ENCODE measurements at places on chromosomes 12 and 14. TPM values are rescaled to one million over a fixed set of nuclear protein-coding genes. Genes with fewer than 3 reads are reported as not detected.

Gene KRT74
- not detected for total RNA-seq

Gene CLEC12A
- total RNA-seq = 0.60 TPM

Gene TAS2R42
- not detected for total RNA-seq

Gene ZDHHC22
- total RNA-seq = not detected

Gene TPPP2
- not detected for total RNA-seq

Gene PTPRO
- 1.5 TPM for total RNA-seq

Gene VRTN
- not detected for total RNA-seq

Gene RILPL2
- total RNA-seq = 8.9 TPM

Gene GLI1
- 0.30 TPM for total RNA-seq

Gene PTPRR
- total RNA-seq = not detected

Gene CLEC14A
- total RNA-seq = not detected

- no peak overlapping the region for H3K27ac ChIP-seq
- DNase-seq = no peak
- no peak overlapping the region for H3K4me3 ChIP-seq
- H3K27me3 ChIP-seq = no peaks in the 10 kb centered on the region
Observed at GRCh38 chr14:24964591-24964990, 85.4 kb downstream of the STXBP6 start.

DNA sequence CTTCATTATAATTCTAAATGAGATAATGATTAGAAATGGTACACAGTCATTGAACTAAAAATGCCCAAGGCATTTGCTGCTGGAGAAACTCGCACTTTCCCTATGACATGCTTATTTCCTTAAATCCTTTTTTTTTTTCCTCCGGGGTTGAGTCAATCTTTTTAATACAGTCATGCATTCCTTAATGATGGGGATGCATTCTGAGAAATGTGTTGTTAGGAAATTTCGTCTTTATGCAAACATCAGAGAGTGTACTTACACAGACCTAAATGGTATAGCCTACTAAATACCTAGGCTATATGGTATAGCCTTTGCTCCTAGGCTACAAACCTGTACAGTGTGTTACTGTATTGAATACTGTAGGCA lies 29.8 kb upstream of the DACT1 start:
- no peaks in the 10 kb centered on the region for H3K4me1 ChIP-seq
- H3K36me3 ChIP-seq = no peaks in the 10 kb centered on the region
- no peak overlapping the region for H3K4me3 ChIP-seq
- H3K27me3 ChIP-seq = peaks cover 4% of the 10 kb centered on the region
- no peak overlapping the region for H3K27ac ChIP-seq

- H3K4me1 ChIP-seq = no peaks in the 10 kb centered on the region
- peaks cover 11% of the 10 kb centered on the region for H3K36me3 ChIP-seq
- no peaks in the 10 kb centered on the region for H3K27me3 ChIP-seq
- H3K27ac ChIP-seq = no peak overlapping the region
Observed at GRCh38 chr12:45305907-45306306, 90.0 kb downstream of the ANO6 start.

- no peaks in the 10 kb centered on the region for H3K4me1 ChIP-seq
- H3K4me3 ChIP-seq = no peak overlapping the region
- DNase-seq = no peak
Observed at GRCh38 chr12:3154006-3154405, 76.8 kb downstream of the TSPAN9 start.

- H3K27me3 ChIP-seq = peaks cover 55% of the 10 kb centered on the region
- peaks cover 16% of the 10 kb centered on the region for H3K36me3 ChIP-seq
- peaks cover 47% of the 10 kb centered on the region for H3K4me1 ChIP-seq
- no peak within 1 kb of the TSS for H3K27ac ChIP-seq
- DNase-seq = peak; percentile 28
- H3K4me3 ChIP-seq = peak within 1 kb of the TSS; percentile 77
Observed at GRCh38 chr14:52267501-52268278, at the start of gene PTGDR. TSS of gene PTGDR (plus strand) at chr14:52267698. CDS start at chr14:52267815, 117 bp downstream.

DNA sequence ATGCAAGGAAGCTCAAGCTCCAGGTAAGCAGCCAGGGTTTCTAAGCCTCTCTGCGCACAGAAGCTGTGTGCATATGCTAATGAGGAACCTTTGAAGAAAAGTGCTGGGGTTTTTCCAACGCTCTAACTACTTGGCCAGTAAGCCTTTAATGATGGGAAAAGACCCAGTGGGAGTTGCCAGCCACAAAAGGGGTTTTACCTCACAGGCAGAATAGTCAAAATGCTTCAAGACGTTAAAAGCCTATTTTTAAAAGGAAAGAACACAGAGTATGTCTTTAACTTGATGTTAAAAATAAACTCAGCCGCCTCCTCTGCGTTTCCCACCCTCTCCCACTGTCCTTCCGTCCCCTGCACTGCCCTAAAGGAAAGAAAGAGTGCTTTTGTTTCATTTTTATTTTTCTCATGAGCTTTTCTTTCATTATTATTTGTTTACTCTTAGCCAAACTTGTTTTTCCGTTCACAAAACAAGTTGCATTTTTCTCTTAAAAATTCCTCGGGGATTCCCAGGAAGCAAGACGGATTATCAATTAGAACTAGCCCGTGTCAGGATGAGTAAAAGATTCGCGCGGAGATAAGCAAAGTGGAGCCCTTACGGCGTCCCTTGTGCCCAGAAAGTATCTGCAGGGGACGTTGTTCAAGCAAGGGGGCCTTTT lies 209.8 kb upstream of the NUDT4 start:
- no peaks in the 10 kb centered on the region for H3K36me3 ChIP-seq
- peaks cover 5% of the 10 kb centered on the region for H3K27me3 ChIP-seq
- no peak overlapping the region for H3K27ac ChIP-seq
- H3K4me1 ChIP-seq = peaks cover 4% of the 10 kb centered on the region

- H3K27ac ChIP-seq = no peak overlapping the region
- DNase-seq = no peak
- H3K27me3 ChIP-seq = no peaks in the 10 kb centered on the region
- H3K4me1 ChIP-seq = no peaks in the 10 kb centered on the region
Observed at GRCh38 chr14:55045087-55045486, 6.4 kb upstream of the MAPK1IP1L start.

DNA sequence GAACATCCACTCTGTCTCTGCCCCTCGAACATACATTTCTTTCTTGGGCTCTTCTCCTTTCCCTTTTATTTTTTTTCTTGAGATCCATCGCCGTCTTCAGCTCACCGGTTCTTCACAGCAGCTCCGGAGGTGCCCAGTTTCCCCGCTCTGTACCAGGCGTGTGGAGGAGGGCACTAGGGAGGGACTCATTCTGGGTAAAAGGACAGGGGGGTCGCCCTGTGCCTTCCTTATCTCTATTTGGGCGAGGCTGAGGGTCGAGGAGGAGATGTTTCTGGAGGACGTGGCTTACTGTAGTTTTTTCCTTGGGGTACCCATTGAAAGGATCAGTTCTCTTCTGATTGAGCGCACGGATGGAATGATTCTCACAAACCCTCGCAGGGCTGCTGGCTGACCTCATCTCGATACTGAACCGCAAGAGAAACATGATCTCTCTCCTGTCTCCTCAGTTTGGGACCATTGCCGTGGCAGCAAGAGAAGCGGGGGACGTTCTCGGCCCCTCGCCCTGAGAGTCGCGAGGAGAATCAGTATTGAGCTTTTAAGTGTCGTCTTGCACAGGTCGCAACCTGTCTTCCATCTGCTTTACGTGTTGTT lies 386 bp downstream of the LIN52 start:
- peaks cover 51% of the 10 kb centered on the region for H3K4me1 ChIP-seq
- H3K4me3 ChIP-seq = peak overlapping the region; percentile 91
- no peaks in the 10 kb centered on the region for H3K27me3 ChIP-seq
- DNase-seq = peak; percentile 43
- H3K36me3 ChIP-seq = peaks cover 10% of the 10 kb centered on the region

GRCh38 chr12:53345486-53346188 lies 9.5 kb upstream of the SP7 start:
- no peak overlapping the region for H3K27ac ChIP-seq
- no peak for DNase-seq
- H3K4me1 ChIP-seq = peaks cover 16% of the 10 kb centered on the region
- no peaks in the 10 kb centered on the region for H3K36me3 ChIP-seq

DNA sequence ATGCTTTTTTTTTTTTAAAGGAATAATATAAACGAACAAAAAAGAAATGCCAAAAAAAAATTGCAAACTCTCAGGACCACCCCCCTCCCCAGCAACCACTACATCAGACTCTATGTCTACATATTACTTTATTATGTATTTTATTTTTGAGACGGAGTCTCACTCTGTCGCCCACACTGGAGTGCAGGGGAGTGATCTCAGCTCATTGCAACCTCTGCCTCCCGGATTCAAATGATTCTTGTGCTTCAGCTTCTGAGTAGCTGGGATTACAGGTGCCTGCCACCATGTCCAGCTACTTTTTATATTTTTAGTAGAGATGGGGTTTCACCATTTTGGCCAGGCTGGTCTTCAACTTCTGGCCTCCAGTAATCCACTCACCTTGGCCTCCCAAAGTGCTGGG lies 22.9 kb downstream of the HECTD4 start:
- no peak overlapping the region for H3K4me3 ChIP-seq
- H3K36me3 ChIP-seq = no peaks in the 10 kb centered on the region
- H3K4me1 ChIP-seq = no peaks in the 10 kb centered on the region
- H3K27ac ChIP-seq = no peak overlapping the region
- H3K27me3 ChIP-seq = no peaks in the 10 kb centered on the region
- DNase-seq = no peak

DNA sequence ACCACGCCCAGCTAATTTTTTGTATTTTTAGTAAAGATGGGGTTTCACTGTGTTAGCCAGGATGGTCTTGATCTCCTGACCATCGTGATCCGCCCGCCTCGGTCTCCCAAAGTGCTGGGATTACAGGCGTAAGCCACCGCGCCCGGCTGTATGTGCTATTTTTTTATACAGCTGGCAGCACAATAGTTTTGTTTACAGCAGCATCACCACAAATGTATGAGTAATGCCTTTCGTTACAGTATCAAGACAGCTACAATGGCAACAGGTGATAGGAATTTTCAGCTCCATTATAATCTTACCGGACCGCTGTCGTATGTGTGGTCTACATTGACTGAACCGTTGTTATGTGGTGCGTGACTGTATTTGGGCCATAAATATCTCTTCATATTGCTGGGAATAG lies 11.6 kb upstream of the MDM2 start:
- no peaks in the 10 kb centered on the region for H3K36me3 ChIP-seq
- H3K27ac ChIP-seq = no peak overlapping the region
- peaks cover 4% of the 10 kb centered on the region for H3K4me1 ChIP-seq
- H3K27me3 ChIP-seq = no peaks in the 10 kb centered on the region
- DNase-seq = no peak

- no peak for DNase-seq
- no peaks in the 10 kb centered on the region for H3K4me1 ChIP-seq
- H3K36me3 ChIP-seq = no peaks in the 10 kb centered on the region
- H3K27me3 ChIP-seq = peaks cover 10% of the 10 kb centered on the region
- no peak within 1 kb of the TSS for H3K4me3 ChIP-seq
Observed at GRCh38 chr12:10098791-10099190, at the start of gene CLEC1A. TSS of gene CLEC1A (minus strand) at chr12:10098985. CDS start at chr12:10098922, 63 bp downstream.

DNA sequence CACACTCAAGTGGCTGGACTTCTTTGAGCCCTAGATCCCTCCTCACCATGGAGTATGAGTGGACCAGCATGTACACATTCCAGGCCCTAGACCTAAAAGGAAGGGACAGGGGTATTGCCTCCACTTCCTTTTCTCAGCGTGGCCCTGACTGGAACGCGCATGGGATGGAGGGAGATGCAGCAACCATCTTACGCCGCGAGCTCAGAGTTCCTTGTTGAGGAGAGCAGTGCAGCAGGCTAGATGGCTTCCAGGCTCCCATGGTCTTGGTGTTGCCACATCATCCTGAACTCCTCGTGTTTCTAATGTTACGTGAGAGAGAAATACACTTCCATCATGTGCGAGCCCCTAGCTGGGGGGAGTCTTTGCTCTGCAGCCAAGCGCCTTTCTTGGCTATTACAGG lies 61.8 kb upstream of the DIO3 start:
- no peak overlapping the region for H3K27ac ChIP-seq
- H3K36me3 ChIP-seq = no peaks in the 10 kb centered on the region
- no peaks in the 10 kb centered on the region for H3K4me1 ChIP-seq
- DNase-seq = no peak
- no peak overlapping the region for H3K4me3 ChIP-seq

- H3K36me3 ChIP-seq = no peaks in the 10 kb centered on the region
- no peak for DNase-seq
- no peaks in the 10 kb centered on the region for H3K27me3 ChIP-seq
- H3K4me3 ChIP-seq = no peak overlapping the region
- H3K27ac ChIP-seq = no peak overlapping the region
- H3K4me1 ChIP-seq = no peaks in the 10 kb centered on the region
Observed at GRCh38 chr12:78392918-78393317, 471.7 kb upstream of the SYT1 start.

GRCh38 chr12:103677905-103678304 lies 90.8 kb downstream of the STAB2 start:
- no peaks in the 10 kb centered on the region for H3K36me3 ChIP-seq
- H3K4me3 ChIP-seq = no peak overlapping the region
- no peak overlapping the region for H3K27ac ChIP-seq
- DNase-seq = no peak
- H3K27me3 ChIP-seq = peaks cover 2% of the 10 kb centered on the region

DNA sequence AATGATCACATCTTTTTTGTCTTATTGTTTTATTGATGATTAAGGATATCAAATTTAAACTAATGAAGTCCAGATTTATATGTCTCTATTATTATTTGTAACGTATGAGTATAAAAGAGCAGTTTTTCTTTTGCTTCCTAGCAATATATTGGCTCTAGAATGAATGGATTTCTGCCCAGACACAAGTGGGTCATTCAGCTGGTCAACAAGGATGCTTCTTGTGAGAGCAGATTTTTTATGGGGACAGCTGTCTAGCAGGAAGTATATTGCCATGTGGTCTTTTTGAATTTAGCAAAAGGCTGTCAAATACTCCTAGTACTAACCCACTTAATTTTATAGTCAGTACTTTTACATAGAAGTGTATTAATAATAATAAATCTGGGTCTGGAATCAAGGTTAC lies 1071.1 kb upstream of the FLRT2 start:
- no peaks in the 10 kb centered on the region for H3K4me1 ChIP-seq
- DNase-seq = no peak
- no peaks in the 10 kb centered on the region for H3K36me3 ChIP-seq
- no peak overlapping the region for H3K4me3 ChIP-seq
- no peak overlapping the region for H3K27ac ChIP-seq

DNA sequence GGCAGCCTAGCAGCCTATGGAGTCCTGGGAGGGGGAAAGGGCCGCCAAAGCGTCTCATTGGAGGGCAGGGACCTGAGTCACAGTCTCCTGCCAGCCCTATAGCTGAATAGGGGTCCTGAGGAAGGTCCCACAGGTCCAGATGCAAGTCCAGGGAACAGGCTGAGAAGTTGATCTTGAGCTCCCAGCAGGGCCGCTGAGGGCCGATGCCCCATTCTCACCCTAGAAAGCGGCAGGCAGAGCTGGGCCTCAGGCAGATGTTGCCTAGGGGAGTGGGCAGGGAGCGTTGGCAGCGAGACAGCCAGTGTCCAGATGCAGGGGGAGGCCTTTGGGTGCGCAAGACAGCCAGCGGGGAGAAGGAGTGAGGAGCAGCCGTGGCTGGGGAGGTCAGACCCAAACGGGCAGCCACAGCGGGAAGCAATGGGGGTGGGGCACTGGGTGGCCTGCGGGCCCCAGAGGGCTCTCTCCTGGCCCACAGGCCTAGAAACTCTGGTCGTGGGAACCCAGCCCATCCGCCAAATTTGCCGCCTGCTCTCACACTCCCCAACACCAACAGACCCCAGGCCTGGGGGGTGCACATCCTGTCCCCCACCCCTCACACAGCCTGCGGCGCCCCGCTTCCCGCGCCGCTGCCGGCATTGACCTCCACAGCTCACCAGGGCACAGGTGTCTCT lies 1.1 kb downstream of the HDAC7 start:
- peaks cover 48% of the 10 kb centered on the region for H3K36me3 ChIP-seq
- no peaks in the 10 kb centered on the region for H3K27me3 ChIP-seq
- peak overlapping the region; percentile 89 for H3K4me3 ChIP-seq
- peaks cover 66% of the 10 kb centered on the region for H3K4me1 ChIP-seq
- peak overlapping the region; percentile 93 for H3K27ac ChIP-seq
- peak; percentile 53 for DNase-seq

GRCh38 chr14:92653162-92653651 lies 95.2 kb downstream of the LGMN start:
- DNase-seq = no peak
- H3K4me1 ChIP-seq = peaks cover 82% of the 10 kb centered on the region
- H3K36me3 ChIP-seq = peaks cover 38% of the 10 kb centered on the region
- peak overlapping the region; percentile 89 for H3K27ac ChIP-seq
- H3K27me3 ChIP-seq = no peaks in the 10 kb centered on the region
- H3K4me3 ChIP-seq = peak overlapping the region; percentile 96
